ENCODE measurements at places on chromosomes 12 and 14.

- no peak for DNase-seq
Observed at GRCh38 chr12:114757684-114758325, 73.8 kb upstream of the TBX3 start.

- no peak for DNase-seq
Observed at GRCh38 chr12:120865098-120865497, 39.1 kb downstream of the SPPL3 start.

DNA sequence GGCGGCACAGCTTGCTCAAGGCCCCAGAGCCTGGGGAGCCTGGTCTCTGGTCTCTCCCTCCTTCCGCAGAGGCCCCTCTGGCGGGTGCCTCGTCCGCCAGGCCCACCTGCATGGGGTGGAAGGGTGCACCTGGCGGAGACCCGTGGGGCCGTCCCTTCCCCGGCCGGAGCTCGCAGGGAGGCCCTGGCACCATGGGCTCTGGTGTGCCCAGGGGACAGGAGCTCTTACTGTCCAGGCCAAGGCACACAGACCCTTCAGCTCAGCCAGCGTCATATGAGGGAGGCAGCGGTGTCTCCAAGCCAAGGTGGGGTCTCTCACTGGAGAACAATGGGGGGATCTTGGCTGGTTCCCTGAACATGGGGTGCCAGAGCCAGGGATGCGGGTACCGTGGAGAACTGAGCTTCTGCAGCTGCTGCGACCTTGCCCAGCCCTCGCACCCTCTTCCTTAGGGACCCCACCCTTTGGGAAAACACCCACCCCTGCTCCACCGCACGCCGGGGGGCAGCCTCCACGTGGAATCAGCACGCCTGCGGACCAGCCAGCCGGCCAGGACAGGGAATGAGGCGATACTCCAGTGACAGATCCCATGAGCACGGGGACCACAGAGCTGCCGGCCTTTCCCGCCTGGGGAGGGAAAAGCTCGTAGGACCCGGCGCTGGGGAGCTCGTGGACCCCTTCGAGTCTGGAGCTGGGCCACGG, 25.7 kb upstream of the GALNT9 start:
- DNase-seq: no peak

- DNase-seq: no peak
Observed at GRCh38 chr14:106218174-106218573, 691.8 kb downstream of the TMEM121 start.

DNA sequence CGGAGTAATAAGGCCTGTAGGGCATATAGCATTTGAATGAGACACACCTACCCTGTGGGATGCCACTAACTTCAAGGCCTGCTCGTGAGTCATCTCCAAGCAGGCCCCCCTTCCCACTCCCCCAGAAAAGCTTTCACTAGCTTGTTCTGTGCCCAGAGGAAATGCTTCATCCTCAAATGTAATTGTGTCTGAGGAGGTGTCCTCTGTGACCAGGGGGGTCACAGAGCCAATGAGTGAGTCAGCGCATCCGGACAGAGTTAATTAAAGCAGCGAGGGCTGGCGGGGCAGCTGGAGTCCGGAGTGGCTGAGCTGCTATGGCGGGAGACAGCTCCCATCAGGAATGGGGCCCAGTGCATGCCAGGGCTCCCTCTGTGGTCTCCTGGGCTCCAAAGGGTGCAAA, 27.0 kb upstream of the ESRRB start:
- no peak for DNase-seq

DNA sequence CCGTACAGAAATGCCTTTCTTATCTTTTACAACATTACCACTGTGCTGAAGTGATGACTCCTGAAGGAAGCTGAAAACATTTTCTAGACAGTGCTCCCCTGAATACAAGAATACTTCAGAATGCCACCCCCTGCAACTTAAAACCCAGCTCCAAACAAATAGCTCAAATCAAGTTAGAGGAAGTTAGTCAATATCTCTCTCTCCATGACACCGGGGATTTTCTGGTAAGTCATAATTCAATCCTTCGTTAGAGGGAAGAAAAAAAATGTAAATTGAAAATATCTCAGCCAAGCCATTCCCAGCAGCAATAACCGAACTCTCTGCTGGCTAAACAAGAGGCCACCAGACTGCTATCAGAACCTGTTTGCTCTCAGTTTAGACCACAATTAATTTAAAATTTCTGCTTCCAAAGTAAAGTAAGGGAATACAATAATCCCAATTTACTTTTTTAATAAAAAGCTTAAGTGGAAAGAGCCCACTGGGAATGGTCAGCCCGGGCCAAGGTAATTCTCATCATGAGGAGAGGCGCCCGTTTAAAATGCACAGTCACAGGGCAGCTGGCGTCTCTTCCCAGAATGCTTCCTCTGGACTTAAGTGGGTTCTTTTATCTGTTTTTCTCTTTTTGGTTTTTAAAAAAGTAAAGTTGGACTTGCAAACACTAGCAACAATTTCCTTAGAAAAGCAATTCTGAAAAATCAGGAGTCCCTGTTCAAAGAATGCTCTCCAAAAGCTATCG, 710.1 kb upstream of the STXBP6 start:
- no peak for DNase-seq

GRCh38 chr12:81284137-81284536, 206.3 kb downstream of the ACSS3 start:
- DNase-seq: no peak

GRCh38 chr12:32366714-32367113, 32.6 kb upstream of the FGD4 start:
- DNase-seq: no peak

DNA sequence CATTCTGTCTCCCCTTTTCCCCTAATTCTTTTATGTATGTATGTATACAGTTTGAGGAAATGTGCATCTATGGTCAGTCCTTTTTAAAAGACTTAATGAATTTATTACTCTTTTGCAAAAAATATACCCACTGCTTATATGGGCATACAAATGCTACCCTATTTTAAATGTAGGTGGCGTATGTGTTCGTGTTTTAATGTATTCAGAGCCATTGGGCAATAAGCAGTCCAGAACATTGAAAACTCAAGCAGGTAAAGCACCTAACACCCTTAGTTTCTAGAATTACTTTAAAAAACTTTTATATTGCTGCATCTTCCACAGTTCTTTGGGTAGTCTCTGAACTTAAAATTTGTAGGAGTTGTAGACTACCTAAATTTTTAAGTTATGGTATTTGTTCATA, 42.6 kb upstream of the A2ML1 start:
- DNase-seq: no peak

- no peak for DNase-seq
Observed at GRCh38 chr14:54354096-54354495, 42.7 kb upstream of the CDKN3 start.

- no peak for DNase-seq
Observed at GRCh38 chr14:48726080-48726642, 860.0 kb downstream of the RPS29 start.

GRCh38 chr12:27185234-27186021, 58.7 kb upstream of the STK38L start:
- DNase-seq: peak; percentile 20

DNA sequence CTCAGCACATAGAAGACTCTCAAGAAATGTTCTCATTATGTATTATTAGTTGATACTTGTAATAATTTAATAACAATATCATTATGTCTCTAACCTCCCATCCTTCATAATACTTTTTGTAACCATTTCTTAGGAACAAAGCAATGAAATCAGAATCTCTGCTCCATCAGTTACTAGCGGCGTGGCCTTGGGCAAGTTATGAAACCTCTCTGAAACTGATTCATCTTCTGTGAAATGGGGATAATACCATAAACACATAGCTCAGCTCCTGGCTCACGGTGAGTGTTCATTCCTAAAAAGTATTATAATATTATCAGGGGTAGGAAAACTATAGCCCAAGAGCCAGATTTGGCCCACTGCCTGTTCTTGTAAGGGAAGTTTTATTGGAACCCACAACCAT, 11.4 kb upstream of the CMKLR1 start:
- no peak for DNase-seq

GRCh38 chr12:121499929-121500793, 80.7 kb downstream of the KDM2B start:
- DNase-seq: peak; percentile 40

GRCh38 chr12:120719072-120719471, 6.6 kb upstream of the ACADS start:
- DNase-seq: no peak

- no peak for DNase-seq
Observed at GRCh38 chr12:45336762-45337596, 121.1 kb downstream of the ANO6 start.

DNA sequence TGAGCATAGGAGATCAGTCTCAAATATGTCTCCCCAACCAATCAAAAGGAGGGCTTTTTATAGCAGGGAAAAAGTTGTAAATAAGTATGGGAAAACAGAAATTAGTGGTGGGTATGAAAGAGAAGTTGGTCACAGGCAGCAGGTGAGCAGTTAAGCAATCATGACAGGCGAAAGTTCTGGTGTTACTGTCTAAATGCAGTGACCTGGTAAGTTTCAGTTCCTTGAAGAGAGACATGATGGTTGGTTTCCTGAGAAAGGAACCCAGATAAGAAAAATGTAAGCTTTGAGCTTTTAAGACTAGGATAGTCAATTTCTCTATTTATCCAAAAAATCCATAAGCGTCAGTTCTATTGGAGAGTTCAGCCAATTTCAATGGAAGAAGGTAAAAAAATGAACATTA, 466.2 kb upstream of the FLRT2 start:
- DNase-seq: no peak

- DNase-seq: no peak
Observed at GRCh38 chr12:88185988-88186387, 43.9 kb downstream of the TMTC3 start.

- DNase-seq: no peak
Observed at GRCh38 chr14:88746052-88746451, 46.7 kb downstream of the EML5 start.

- DNase-seq: no peak
Observed at GRCh38 chr14:97185186-97185585, 388.0 kb downstream of the VRK1 start.

GRCh38 chr14:28493516-28493915, 273.1 kb upstream of the FOXG1 start:
- no peak for DNase-seq

GRCh38 chr14:62076368-62076767, 314.1 kb downstream of the SNAPC1 start:
- no peak for DNase-seq

DNA sequence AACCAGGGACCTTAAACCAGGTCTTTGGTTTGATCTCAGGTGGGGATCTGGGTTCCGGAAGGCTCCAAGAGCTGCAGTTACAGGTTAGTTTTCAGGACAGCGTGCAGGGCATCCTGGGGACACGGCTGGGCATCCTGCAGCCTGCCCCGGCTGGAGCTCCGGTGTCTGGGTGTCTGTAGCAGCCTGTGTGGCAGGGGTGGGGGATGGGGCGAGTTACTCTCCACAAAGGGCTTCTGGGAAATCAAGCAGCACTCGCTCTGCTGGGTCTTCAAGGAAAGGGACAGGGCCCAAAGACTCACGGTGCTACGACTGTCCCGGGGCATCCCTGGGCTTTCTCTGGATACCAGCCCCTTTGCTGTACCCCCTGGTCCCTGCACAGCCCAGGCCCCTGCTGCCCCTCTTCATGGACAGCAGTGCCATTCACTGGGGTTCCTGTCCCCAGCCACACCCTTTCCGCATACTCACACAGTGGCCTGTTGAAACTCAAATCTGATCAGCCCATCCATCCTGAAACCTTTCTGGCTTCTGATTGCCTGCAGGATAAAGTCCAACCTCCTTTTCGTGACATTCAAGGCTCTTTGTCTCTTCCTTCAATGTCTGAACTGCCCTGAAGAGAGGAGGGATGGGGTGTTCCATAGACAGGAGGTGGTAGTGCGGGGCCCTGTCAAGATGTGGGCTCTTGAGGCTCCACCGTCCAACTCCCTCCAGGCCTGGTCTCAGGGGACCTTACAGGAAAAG, 22.2 kb upstream of the PPP1R13B start:
- no peak for DNase-seq

DNA sequence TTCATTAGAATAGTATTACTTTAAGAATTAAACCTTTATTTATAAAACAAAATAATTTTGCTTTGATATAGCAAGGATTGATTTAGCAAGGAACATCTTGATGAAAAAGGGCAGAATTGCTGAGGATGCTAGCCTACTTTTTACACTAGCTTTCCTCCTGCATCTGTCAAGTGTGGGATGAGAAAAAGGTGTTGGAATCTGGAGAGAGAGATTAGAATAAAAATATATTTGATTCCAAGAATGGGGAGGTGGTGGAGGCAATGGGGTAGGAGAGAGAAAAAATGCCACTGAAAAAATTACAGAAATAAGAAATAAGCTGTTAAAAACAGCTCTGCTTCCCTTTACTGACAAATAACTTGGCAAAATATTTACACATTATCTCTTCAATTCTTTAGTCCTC, 98.9 kb downstream of the NUMB start:
- no peak for DNase-seq

DNA sequence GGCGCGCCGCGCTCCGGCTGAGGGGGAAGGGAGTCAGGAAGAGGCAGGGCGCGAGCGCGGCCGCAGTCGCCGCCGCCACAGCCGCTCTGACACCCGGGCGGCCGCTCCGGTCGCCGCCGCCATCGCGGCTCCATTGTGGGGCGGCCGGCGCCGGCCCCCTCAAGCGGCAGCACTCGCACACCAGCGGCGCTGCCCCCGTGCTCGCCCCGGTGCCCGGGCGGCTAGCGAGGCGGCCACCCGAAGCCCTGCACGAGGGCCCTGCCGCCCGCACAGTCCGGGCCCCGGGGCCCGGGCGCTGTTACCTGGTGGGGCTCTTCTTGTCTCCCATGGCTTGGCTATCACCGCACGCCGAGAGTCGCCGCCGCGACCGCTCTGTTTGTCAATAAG, 202 bp downstream of the YAF2 start:
- DNase-seq: no peak

- no peak for DNase-seq
Observed at GRCh38 chr14:103529383-103530365, 678 bp downstream of the TRMT61A start.

- DNase-seq: no peak
Observed at GRCh38 chr14:86015941-86016340, 486.0 kb downstream of the FLRT2 start.

GRCh38 chr12:50218386-50218785, 51.2 kb upstream of the CERS5 start:
- no peak for DNase-seq

DNA sequence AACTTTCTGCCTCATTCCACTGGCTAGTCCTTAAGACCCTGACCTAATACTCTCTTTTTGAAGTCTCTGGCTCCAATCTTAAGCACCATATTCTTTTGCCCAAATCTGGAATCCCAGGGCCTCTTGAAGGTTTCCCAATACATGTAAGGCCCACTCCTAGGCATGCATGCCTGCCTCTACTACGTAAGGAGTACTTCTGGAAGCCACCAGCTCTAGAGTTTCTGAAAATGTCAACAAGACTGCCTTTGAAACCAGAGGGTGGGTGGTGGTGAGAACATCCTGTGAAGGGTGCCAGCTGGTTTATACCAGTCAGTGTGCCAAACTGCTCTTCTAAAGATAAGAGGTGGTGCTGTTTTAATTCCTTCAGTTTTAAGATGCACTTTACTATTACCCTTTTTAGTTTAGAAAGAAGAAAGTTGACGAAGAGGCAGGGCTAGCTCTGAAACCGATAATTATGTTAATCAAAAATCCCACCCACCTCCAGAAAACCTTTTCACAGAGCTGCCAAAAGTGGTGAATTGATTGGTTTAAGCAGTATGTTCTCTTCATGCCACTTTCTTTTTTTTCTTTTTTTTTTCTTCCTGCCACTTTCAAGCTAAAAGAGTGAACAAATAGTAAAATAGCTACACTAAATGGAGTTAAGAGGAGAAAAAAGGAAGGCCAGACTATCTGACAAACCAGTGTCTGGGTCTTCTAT, 8.7 kb upstream of the WDR89 start:
- DNase-seq: peak; percentile 35
